NCI-H510A (cell line): ENCODE measurements at places on chromosomes 12 and 14.

DNA sequence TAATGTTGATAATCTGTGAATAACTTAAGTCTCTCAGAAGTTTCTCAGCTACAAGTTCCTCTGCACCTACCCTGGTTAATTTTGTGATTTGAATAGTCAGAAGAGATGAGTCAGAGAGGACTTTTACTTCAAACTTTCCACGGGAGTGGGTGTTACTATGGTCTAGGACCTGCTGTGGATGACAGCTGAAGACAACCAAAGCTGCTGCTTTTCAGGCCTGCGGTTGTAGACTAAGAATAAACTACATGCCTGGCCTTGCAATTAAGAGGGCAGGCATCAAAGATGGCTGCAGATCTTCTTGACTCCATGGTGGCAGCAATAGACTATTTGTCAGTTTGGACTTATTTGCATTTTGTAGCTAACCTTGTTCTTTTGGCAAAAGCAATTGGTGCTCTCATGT lies 227.1 kb upstream of the KRR1 start:
- DNase-seq, result no peak

GRCh38 chr12:45637706-45638105 lies 91.8 kb upstream of the ARID2 start:
- DNase-seq, result no peak

GRCh38 chr12:93808169-93808899 lies 131.2 kb downstream of the CRADD start:
- no peak for DNase-seq

- no peak for DNase-seq
Measured at GRCh38 chr12:906062-906585, 43.4 kb downstream of the RAD52 start.

DNA sequence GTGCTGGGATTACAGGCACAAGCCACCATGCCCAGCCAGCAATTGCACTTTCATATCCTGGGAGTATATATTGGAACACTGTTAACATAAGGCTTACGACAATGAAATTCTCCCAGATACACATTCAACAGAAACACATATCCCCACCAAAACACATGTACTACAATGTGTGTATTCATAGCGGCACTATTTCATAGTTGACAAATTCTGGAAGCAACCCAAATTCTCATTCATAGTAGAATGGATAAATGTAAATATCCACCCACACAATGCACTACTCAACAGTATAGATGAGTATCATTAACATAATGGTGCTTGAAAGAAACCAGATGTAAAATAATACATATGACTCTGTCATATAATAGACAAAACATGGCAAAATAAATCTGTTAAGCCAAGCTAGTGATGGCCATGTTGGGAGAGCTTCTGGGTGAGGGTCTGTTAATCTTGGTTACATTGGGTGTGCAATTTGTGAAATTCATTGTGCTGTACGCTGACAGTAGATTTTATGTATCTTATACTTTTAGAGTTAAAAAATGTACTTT lies 2.6 kb upstream of the DNAAF2 start:
- DNase-seq, result no peak

DNA sequence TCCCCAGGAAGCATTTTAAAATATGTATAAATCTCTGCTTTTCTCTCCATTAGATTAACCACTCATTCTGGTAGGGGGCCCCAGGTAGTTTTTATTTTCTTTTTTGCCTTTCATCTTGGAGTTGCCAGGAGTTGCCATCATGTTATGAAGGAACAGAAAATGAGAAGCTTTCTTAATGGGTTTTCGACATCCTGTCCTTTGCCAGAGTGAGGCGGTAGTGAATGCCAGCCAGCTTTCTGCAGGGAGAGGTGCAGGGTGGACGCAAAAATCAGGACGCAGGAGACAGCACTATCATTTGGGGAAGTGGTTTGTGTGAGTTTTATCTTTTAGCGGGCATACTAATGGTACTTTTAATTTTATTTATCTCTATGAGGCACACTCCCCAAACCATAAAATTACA lies 1.7 kb downstream of the RASSF8 start:
- DNase-seq, result no peak

DNA sequence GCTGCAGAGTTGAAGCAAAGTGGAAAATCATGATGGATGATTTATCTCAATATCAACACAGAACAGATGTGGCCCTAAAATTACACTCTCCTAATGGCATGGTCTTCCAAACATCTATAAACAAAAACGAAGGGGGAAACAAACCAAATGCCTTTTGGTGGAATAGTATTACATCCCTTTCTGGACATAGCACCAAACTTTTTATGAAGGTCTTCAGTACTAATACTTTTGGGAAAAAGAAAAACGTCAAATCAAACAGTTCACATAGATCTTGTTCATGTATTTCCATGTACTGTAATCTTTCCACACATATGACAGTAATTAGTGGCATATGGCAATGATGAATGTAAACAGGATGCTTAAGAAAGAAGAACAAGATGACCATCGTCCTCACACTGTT lies 22.9 kb upstream of the ANAPC7 start:
- no peak for DNase-seq

- DNase-seq, result no peak
Measured at GRCh38 chr12:11660624-11661023, 11.2 kb downstream of the ETV6 start.

DNA sequence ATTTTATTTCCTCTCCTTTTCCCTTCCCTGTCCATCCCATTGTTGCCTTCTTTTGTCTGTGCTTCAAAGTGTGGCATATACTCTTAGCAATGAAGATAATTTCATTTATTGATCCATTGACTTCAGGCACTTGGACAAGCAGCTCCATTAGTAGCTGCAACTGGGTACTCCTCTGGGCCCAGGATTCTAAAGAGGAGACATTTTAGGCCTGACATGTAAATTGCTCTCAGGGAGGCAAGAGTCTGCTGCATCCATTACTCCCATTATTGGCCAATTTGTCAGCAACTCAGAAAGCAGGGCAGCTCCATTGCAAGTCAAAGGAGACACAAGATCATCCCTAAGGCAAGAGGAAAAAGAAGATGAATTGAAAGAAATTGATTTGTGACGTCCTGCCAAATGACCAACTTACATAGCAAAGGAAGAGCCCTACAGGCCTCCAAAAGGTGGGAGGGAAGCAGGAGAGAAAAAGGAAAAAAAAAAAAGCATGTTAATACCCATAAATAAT lies 1094.1 kb upstream of the FLRT2 start:
- no peak for DNase-seq

GRCh38 chr14:30225176-30225575 lies 297.5 kb upstream of the PRKD1 start:
- DNase-seq, result no peak

DNA sequence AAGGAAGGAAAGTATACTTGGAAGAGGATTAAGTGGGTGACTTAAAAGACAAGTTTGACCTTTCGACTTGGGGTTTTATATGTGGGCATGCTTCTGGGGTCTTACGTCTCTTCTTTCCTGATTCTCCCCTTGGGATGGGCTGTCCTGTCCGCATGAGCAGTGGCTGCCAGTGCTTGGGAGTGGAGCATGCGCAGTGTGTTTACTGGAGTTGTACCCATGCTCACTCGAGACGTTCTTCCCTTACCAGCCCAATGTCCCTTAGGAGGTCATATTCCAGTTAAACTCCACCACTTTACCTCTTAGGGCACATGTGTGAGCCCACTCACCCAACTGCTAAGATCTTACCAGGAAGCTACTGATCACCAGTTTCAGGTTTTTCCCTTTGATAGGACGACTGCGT lies 20.0 kb upstream of the CHST11 start:
- no peak for DNase-seq

- DNase-seq, result no peak
Measured at GRCh38 chr12:93536766-93537488, 35.5 kb upstream of the SOCS2 start.

GRCh38 chr12:62306569-62307530 lies 46.6 kb downstream of the USP15 start:
- no peak for DNase-seq

GRCh38 chr14:61119006-61119405 lies 138.0 kb downstream of the SLC38A6 start:
- DNase-seq, result no peak

GRCh38 chr12:27289414-27289813 lies 43.2 kb upstream of the BMAL2 start:
- no peak for DNase-seq

GRCh38 chr12:91574391-91574790 lies 391.8 kb upstream of the DCN start:
- no peak for DNase-seq

GRCh38 chr12:131087991-131088700 lies 134.4 kb downstream of the ADGRD1 start:
- no peak for DNase-seq
